ENCODE measurements at places on chromosomes 7 and 10. TPM values are rescaled to one million over a fixed set of nuclear protein-coding genes. Genes with fewer than 3 reads are reported as not detected.

Gene PTPRN2
- total RNA-seq: 26.1 TPM

GRCh38 chr10:108003576-108003975 is 839.1 kb upstream of the SORCS1 start:
- DNase-seq: no peak

DNA sequence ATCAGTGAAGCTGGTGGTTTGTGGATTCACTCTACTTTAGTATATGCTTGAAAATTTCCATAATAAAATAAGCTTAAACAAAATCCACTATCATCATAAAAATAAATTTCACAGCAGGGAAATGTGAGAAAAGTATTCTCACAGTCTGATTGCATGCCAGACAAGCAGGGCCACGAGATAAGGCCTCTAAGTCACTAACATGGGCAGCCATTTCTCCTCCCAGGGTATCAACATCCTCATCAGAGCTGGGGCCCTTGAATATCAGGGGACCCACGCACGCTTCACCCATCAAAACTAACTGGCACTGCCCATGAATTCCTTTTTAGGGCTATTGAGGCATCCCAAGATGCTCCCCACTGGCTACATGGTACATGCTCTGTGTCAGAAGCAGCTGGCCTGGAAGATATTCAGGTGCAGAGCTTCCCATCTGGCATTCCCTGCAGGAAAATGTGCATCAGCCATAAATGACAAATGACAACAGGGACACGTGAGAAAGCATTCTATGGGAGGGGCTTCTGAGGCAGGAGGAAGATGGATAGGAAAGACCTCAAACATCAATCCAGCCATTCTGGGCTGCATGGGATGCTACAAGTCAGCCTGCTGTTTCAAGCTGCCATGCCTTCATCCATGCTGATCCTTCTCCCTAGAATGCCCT is 17.4 kb downstream of the CCDC6 start:
- no peak for DNase-seq

- DNase-seq: no peak
These were observed 190.0 kb upstream of the KLF6 start for GRCh38 chr10:3975016-3975415.

- DNase-seq: no peak
These were observed 5.5 kb downstream of the ZP3 start for GRCh38 chr7:76430211-76430610.

- no peak for DNase-seq
These were observed 139.5 kb downstream of the SRPK2 start for GRCh38 chr7:105249216-105249615.

DNA sequence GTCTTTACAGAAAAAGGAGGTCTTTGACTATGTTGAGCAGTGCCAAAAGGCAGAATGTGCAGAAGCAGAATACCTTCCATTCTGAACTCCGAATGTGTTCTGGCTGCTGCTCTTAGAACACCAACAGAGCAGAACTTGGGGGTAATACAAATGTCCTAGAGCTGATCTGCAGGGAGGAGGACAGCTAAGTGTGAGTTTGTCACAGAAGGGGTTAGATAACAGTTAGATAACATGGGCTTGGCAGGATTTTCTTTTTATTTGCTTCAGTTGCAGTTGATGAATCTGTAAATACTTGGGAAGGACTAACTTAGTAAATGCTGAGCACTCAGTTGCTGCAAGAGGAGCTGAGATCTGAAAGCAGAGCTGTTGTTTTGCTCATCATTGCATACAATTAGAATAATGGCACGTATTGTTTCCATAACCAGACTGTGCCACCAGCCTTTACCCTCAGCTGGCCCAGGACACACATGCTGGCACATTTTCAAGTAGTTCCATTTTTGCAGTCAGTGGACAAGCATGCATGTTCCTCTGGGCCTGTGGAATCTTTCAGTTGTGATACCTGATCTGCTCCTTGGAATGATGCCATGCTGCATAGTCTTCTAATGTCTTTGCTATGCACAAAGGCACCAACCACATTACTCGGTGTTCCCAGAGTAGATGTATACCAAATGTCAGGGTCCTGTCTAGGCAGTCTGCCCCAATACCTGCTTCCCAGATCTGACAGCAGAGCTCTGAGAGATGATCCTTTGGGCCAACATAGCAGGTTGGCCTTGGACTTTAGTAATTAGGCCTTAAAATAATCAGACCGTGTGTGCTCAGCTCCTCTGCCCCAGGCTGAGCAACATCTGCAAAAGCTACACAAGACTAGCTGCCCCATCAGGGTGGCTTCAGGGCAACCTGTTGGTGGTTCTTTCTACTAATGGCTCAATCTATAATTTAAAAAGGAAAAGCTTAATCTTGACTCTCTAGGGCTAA is 55.7 kb downstream of the GSDME start:
- DNase-seq: peak; percentile 55

DNA sequence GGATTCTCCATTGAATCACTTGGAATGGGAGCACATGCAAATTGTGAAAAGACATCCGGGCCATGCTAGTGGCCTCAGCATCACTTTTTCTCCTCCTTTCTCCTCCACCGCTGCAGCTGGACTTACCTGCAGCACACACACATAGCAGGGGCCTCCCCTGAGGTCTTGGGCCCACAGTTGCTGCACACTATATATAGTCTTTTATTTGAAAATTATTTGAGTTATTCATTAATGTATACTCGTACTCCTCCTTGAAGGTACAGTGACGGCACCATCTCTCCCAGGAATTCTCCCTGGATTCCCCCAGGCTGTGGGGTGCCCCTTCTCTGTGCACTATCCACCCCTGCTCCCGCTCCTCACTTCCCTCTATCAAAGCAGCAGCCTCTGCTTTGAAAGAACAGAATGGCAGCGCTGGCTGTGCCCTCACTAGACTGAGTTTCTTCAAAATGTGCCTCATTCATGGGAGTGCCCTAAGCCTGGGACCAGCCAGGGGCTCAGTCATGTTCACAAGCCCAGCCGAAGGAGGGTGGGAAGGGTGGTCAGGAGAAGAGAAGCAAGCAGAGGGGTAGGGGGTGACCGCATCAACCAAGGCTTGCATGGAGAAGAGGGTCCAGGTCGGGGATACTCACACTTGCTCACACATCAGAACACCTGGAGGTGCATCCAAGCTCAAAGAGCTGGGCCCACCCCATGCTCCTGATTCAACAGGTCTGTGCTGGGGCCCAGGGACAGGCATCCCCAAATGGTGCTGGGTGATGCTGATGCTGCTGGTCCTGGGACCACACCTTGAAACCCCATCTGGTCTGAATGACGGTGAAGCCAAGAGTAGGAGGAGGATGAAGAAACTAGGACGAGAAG is 156.2 kb upstream of the ZMIZ1 start:
- DNase-seq: no peak

DNA sequence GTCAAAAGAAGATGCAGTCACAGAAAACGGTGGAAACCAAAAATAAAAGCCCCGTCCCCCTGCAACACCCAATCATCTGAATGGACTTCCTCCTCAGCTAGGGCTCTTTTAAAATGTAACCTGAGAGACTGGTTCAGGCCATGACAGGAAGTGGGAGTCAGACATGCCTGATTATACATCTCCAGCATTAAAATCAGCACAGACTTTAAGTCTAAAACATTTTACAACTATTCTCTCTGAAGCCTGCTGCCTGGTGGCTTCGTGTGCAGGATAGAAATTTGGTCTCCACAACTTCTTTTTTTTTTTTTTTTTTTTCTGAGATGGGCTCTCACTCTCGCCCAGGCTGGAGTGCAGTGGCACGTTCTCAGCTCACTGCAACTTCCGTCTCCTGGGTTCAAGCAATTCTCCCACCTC is 30.3 kb downstream of the HACD1 start:
- no peak for DNase-seq

- no peak for DNase-seq
These were observed 23.5 kb upstream of the GPR26 start for GRCh38 chr10:123642697-123643096.

- no peak for DNase-seq
These were observed 214.1 kb downstream of the ADK start for GRCh38 chr10:74365109-74365508.

GRCh38 chr7:44398511-44398911 is 73.1 kb upstream of the CAMK2B start:
- no peak for DNase-seq

DNA sequence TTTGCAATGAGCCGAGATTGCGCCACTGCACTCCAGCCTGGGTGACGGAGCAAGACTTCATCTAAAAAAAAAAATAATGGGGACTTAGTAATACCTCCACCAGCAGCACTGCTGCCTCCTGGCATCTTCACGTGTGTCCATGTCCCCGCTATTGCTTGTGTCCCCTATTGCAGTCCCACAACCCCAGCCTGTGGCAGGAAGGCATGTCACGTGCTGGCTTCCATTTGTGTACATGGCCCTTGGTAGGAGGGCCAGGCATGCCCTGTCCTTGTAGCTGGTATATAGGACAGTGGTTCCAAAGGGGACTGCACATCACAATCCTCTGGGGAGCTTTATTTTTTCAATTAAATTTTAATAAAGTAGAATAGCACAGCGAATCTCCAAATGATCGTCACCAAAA is 5.7 kb downstream of the ZNF783 start:
- DNase-seq: no peak

DNA sequence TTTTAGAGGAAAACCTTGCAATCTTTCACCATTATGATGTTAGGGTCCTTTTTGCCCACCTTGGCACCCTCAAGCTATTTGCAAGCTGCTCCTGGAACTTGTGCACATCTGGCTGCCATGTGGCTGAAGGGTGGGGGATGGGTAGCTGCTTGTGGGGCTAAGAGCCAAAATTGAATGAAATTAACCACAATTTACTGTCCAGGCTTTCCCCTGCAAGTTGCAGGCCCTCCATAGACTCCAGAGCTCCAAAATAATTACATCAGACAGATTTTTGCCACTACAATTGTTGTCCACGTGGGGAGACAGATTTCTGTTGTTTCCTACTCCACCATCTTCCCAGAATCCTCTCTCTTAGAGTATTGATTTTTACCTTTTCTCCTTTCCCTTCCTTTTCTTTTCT is 19.1 kb downstream of the PI4K2A start:
- no peak for DNase-seq

All from prostate gland (tissue), 2 donors.